ENCODE measurements at places on chromosomes 13 and 19. TPM values are rescaled to one million over a fixed set of nuclear protein-coding genes. Genes with fewer than 3 reads are reported as not detected.

The UQCR11 gene
- total RNA-seq, result 150 TPM

GRCh38 chr13:45713721-45714120 is 11.6 kb downstream of the CBY2 start:
- no peak for DNase-seq

DNA sequence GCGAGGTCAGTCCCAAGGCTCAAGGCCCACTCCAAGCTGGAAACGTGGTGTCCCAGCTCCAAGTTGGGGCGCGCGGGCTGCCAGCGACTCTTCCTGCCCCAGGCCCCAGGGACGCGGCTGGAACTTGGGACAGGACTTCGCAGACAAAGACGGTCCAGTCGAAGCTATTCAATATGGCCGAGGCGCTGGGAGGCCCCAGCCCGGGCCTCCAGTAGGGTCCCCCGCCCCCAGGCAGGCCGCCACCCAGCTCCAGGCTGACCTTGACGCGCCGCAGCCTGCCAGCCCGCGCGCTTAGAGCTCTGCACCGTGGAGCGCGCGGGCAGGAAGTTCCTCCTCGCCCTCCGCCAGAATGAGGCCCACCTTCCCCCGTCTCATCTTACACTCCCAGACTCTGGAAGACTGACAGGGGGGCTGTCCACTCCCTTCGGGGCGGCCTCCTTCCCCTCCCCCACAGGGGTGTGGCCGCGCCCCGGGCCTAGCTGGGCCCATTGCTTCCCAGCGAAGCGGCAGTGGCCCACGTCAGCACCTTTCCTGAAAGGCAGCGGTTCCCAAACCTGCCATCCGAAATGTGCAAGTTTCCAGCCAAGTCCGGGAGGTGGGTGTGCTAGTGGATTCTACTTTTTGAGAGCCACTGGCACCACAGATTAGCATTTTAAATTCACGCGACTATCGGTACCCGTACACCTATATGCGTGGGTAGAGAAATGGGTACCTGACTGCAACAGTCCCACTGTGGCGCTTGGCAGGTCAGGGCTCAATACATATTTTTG is at the start of gene CCDC8:
Gene CCDC8 (minus strand): TSS at position 303 of the 770 bp plus-strand sequence. CDS start 754 bp downstream, outside the sequence.
- no peak for DNase-seq

The C1QTNF9B gene
- not detected for total RNA-seq

GRCh38 chr13:80297094-80297493 is 43.8 kb downstream of the SPRY2 start:
- DNase-seq, result no peak

DNA sequence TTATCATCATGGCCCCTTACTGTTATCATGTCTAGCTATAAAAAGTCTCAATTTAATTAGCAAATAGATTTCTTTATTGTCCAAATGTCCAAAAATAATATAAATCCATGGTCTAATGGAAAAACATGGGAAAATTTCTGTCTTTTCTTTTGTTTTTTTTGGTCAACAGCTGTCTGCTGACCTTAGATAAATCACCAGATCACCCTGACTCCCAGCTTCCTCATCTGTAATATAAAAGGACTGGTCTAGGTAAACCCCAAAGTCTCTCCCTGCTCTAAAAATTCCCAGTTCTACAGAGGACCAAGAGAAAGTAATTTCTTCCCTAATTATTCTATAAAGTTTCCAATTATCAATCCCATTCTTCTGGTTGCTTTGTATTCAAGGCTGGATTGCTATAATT is 30.7 kb upstream of the RCBTB2 start:
- DNase-seq, result no peak

DNA sequence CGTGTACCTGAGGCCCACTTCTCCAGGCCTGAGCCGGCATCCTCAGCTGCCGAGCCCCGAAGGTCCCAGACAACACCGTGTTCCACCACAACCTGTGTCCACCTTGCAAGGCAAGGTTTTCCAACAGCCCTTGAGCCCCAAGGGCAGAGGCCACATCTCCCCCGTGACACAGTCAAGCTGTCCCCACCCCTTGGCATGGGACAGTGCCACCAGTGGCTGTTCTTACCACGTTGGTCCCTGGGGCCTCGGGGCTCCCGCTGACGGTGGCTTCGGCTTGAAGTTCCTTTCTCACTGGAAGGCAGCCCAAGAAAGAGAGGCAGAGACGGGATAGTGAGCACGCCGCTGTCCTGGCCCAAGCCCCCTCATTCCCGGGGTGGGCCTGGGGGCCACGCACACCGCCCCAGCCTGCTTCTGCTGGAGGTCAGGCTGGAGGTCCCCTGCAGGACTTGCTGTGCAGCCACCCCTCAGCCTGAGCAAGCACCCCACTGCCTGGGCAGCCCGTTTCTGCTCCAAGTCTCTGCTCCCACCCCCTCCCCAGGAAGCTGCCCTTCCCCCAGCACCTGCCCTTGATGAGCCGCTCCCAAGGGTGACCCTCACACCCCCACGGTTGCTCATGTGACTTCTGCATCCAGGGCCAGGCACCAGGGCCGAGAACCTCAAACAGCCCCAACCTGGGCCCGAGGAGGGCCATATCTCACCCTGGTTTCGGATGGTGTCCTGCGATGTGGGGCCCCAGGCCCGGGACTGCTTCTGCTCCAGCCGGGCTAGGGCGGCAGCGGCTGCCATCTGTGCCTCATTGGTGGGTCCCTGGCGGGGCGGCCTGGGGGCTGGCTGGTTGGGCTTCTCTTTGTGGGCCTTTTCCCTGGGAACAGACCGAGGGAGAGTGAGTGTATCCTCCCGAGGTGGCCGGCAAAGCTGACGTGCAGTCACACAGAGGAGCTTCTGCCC is 4.1 kb downstream of the UBXN6 start:
- DNase-seq, result no peak

The COX7A1 gene
- not detected for total RNA-seq

DNA sequence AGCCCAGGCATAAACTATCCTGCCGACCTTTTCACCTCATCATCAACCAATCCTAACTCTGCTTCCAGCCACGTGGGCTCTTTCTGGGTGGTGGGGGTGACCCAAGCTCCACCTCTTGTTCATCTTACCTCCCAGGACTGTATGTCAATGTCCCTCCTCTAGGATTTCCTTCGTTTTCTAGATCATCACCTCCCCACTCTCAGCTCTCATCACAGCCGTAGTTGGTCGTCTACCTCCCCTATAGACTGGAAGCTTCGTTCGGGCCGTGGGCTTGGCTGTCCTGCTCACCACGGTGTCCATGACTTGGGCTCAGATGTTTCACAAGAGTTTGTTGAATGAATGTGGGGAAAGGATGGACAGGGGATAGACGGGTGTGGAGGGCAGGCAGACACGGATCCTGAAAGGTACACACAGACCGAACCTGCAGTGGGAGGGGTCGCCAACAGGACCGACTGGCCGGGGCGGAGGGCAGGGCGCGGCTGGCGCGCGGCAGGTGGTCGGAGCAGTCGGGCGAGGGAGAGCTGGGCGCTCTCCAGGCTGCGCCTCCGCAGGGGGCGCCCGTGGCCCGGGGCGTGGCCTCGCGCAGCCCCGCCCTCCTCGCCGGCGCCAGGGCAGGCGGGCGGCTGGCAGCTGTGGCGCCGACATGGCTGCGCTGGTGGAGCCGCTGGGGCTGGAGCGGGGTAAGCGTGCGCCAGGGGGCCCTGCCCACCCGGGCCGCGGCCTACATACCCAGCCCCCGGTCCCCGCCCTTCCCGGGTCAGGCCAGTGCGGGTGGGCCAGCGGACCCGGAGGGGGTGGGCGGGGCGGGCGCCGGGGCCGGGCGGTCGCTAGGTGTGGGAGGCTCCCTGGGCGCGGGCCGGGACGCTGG is at the start of gene LIN7B:
Gene LIN7B (plus strand): TSS at position 609 of the 868 bp plus-strand sequence. CDS start 35 bp downstream, at position 644.
- DNase-seq, result peak; percentile 66

DNA sequence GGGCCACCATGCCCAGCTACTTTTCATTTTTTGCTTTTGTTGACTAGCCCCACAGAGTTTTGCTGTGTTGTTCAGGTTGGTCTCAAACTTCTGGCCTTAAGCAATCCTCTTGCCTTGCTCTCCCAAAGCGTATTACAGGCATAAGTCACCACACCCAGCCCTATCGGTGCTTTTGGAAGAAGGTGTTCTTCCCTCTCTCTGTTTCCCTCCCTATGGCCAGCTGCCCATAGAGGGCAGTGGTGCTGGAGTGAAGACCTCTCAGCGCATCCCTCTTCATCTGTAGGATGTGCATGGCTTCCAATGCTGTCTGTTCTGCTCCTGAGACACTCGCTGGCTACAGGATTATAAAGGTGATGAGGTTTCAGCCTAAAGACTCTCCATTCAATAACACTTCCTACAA is 1.3 kb upstream of the CD22 start:
- peak; percentile 59 for DNase-seq

The EDNRB gene
- total RNA-seq, result 491 TPM

GRCh38 chr13:74629985-74630384 is 495.8 kb upstream of the KLF12 start:
- DNase-seq, result no peak

The TSHZ3 gene
- total RNA-seq, result 3.8 TPM

DNA sequence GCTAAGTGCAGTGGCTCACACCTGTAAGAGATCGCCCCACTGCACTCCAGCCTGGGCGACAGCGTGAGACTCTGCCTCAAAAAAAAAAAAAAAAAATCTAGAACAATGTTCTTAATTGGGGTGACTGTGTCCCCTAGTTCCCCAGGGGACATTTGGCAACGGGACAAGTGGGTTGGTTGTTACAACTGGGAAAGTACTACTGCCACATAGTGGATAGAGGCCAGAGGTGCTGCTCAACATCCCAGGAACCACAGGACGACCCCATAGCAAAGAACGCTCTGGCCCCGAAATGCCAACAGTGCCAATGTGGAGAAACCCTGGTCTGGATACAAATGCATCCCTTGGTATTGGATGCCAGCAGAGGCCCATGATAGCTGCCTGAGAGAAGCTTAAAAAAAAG is 11.8 kb downstream of the NLRP12 start:
- DNase-seq, result peak; percentile 21

The PBX4 gene
- total RNA-seq, result 0.96 TPM

The KLK1 gene
- total RNA-seq, result not detected

GRCh38 chr19:48466561-48467325 is 2.4 kb upstream of the CYTH2 start:
- no peak for DNase-seq

The KLK5 gene
- not detected for total RNA-seq

The CLEC4M gene
- total RNA-seq, result not detected

DNA sequence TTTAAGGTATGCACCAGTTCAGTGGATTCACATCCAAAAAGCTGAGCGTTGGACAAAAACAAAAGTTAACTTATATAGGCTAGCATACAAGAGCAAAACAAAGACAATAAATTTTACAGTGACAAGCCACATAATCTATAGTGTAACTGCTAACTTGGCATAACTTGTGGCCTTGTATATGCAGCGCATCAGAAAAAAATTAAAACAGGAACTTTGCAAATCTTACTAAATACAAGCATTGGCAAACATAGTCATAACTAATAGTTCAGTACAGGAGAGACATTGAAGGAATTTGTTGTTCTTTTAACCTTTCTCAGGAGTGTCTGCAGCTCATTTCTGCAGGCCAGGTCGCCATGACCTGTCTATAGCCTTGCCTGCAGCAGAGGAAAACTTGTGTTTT is 54.6 kb downstream of the OR10H4 start:
- no peak for DNase-seq

GRCh38 chr19:44643605-44644401 is at the start of gene PVR:
Gene PVR (plus strand): TSS chr19:44643910. CDS start chr19:44644097, 187 bp downstream.
- peak; percentile 68 for DNase-seq

DNA sequence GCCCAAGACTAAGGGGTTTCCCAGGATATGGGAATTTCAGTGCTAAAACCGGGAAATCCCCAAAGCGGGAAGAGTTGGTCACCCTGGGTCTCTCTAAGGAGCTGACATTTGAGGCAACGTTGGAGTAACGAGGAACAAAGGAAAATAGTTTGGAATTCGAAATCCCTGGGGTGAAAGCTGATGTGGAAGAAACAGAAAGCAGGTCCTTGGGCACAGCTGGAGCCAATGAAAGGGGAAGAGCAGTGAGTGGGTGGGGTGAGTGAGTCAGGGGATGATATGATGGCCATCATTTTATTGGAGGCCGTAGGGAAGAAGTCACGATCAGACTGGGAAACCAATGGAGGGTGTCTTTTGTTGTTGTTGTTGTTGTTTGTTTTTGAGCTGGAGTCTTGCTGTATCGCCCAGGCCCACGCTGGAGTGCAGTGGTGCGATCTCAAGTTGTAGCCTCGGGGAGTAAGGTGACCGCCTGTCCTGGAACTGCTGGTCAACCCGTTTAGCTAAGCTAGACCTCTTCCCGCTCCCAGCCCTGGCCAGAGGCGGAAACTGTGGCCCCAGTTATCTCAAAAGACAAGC is 3.4 kb upstream of the RFX2 start:
- DNase-seq, result no peak

DNA sequence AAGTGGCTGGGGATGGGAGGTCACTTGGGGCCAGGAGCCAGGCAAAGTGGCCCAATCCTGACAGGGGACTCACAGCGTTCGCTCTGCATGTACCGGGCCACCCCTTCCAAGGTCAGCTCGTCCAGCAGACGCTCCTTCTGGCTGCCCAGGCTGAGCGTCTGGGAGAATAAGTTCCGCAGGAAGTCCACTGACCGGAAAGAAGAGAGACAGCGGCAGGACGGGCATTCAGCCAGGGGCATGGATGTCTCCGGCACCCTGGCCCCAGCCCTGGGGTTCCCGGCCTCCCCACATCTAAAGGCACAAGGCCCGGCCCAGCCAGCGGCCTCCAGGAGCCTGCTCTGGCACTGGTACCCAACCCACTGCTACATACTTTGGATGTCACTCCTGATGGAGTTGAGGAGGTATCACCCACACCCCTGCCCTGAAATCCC is 6.1 kb downstream of the SIRT2 start:
- DNase-seq, result no peak

GRCh38 chr13:112686364-112686763 is 3.5 kb upstream of the ATP11A start:
- DNase-seq, result no peak

- no peak for DNase-seq
Observed at GRCh38 chr13:108126056-108126455, 89.3 kb downstream of the LIG4 start.

GRCh38 chr19:48835734-48836088 is 580 bp downstream of the HSD17B14 start:
- peak; percentile 93 for DNase-seq

The PLIN4 gene
- total RNA-seq, result 0.05 TPM

The C19orf85 gene
- total RNA-seq, result not detected

GRCh38 chr19:15144046-15144646 is 36.9 kb downstream of the SYDE1 start:
- DNase-seq, result no peak

- no peak for DNase-seq
Observed at GRCh38 chr13:77714119-77714755, 16.8 kb downstream of the SLAIN1 start.

The PLVAP gene
- total RNA-seq, result not detected

The PSG2 gene
- total RNA-seq, result not detected
